Pulmonary artery endothelial cell (primary cell): ENCODE measurements at places on chromosomes 7 and 10. TPM values are rescaled to one million over a fixed set of nuclear protein-coding genes. Genes with fewer than 3 reads are reported as not detected.

Gene PDK4
- total RNA-seq = 5.9 and 13.2 TPM in 2 replicates

Gene WIPF3
- total RNA-seq = not detected in 2 replicates

Gene TMEM213
- not detected in 2 replicates for total RNA-seq

Gene POM121
- total RNA-seq = 5.0 and 5.2 TPM in 2 replicates

Gene OR13A1
- not detected in 2 replicates for total RNA-seq

Gene NKX1-2
- total RNA-seq = not detected in 2 replicates

Gene LRRC4
- total RNA-seq = 0.40 and 0.99 TPM in 2 replicates

Gene OPN1SW
- not detected in 2 replicates for total RNA-seq

Gene RHEB
- 57.8 and 62.0 TPM in 2 replicates for total RNA-seq

Gene PRTFDC1
- total RNA-seq = 6.7 and 22.5 TPM in 2 replicates

Gene RNF32
- total RNA-seq = 0.14 and 0.33 TPM in 2 replicates

Gene PARD3
- total RNA-seq = 34.8 and 54.8 TPM in 2 replicates

Gene CRYGN
- not detected in 2 replicates for total RNA-seq

Gene MYL10
- not detected in 2 replicates for total RNA-seq

- no peak for DNase-seq
Observed at GRCh38 chr10:29703271-29703670, 68.5 kb upstream of the SVIL start.

GRCh38 chr10:117237401-117237991 lies 3.4 kb upstream of the SLC18A2 start:
- DNase-seq = no peak

- DNase-seq = no peak
Observed at GRCh38 chr7:73429622-73430505, 3.7 kb upstream of the FZD9 start.

DNA sequence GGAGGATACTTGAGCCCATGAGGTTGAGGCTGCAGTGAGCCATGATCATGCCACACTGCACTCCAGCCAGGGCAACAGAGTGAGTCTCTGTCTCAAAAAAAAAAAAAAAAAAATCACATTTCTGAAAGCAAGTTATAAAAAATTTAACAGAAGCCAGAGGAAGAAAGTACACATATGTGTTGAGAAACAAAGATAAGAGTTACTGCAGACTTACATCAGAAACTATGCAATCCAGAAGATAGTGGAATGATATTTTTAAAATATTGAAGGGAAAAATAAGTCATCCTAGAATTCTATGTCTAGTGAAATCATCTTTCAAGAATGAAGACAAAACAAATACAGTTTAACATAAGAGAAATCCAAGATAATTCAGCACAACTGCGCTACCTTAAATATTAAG lies 46.9 kb downstream of the ZNF518A start:
- no peak for DNase-seq

DNA sequence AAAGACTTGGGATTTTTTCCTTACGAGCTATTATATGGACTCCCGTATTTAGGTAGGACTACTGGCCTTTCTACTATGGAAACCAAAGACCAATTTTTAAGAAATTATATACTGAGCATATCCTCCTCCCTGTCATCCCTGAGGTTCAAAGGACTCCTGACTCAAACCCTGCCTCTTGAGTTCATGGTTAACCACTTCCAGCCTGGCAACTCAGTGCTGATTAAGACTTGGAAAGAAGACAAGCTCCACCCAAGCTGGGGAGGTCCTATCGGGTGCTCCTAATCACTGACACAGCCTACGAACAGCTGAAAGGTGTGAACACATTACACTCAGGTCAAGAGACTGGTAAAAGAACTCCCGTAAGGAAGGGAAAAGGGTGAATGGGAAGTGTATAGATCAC lies 66.8 kb downstream of the LYZL2 start:
- no peak for DNase-seq

- DNase-seq = no peak
Observed at GRCh38 chr7:108091461-108091831, 38.7 kb downstream of the LAMB4 start.

DNA sequence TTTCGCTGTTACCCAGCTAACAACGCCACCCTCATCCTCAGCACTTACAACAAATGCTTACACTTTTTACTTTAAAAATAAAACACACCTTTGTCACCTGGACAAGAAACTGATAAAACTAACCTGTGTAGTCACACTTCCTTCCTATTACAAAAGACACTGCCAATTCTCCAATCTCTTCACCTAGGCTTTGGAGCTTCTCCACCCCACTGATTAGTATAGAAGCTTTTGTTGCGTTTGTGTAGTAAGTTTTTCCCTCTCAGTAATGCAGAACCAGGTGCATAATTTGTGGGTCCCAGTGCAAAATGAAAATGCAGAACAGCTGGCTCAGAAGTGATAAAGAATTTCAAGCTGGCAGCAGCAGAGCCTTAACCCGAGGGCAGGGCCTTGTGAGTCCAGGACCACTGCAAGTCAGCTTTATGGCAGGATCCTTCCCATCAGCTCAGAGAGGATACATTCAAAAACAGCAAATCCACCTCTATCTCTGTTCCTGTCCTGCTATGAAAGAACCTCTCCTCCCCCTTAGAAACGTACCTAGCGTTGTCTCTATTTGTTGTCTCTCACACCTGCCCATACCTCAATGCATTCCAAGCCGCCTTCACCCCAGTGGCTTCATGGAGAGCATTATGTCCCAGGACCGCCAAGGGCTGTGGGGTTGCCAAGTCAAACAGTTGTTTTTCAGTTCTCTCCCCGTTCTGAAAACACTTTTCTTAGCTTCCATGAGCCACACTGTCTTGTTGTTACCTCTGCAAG lies 40.3 kb upstream of the EGFR start:
- DNase-seq = no peak

GRCh38 chr7:46253520-46253919 lies 332.4 kb upstream of the IGFBP3 start:
- DNase-seq = no peak

- DNase-seq = no peak
Observed at GRCh38 chr10:77637532-77638320, at the start of gene KCNMA1. Gene KCNMA1 (minus strand): TSS chr10:77637808.

- DNase-seq = no peak
Observed at GRCh38 chr10:105509517-105509916, 868.4 kb downstream of the SORCS3 start.

DNA sequence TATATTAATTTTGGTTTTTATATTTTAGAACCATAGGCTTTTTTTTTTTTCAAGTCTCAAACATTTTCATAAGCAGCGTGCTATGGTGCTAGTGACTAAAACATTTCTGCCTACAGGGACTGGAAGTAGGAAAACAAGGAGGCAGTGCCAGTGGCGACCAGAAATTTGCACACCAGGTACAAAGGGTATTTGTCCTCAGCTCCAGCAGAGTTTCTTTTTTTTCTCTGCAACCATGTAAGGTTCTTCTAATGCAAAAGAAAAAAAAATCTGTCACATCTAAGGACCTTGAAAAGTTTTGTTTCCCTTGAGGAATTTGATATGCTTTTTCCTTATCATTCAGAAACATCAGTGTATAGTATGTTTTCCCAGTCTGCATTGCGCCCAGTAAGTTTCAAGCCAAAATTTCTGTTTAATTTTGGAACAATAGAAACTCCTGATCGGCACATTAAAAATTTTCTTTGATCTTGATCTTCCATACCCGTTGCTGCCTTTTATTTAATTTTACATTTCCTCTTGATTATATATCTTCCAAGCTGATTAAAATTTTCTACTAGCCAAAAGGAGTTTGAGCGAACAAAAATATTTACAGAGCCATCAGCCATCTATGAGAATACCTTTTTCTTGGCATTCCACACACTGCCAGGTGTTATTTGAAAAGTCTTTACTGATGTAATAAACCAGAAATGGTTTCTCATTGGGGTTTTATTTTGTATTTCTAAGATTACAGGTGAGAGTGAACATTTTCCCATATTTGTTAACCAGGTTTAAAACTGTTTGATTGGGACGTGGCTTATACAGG lies 956 bp upstream of the KLHDC10 start:
- DNase-seq = no peak

- no peak for DNase-seq
Observed at GRCh38 chr7:27208998-27209397, 9.1 kb upstream of the HOXA13 start.

DNA sequence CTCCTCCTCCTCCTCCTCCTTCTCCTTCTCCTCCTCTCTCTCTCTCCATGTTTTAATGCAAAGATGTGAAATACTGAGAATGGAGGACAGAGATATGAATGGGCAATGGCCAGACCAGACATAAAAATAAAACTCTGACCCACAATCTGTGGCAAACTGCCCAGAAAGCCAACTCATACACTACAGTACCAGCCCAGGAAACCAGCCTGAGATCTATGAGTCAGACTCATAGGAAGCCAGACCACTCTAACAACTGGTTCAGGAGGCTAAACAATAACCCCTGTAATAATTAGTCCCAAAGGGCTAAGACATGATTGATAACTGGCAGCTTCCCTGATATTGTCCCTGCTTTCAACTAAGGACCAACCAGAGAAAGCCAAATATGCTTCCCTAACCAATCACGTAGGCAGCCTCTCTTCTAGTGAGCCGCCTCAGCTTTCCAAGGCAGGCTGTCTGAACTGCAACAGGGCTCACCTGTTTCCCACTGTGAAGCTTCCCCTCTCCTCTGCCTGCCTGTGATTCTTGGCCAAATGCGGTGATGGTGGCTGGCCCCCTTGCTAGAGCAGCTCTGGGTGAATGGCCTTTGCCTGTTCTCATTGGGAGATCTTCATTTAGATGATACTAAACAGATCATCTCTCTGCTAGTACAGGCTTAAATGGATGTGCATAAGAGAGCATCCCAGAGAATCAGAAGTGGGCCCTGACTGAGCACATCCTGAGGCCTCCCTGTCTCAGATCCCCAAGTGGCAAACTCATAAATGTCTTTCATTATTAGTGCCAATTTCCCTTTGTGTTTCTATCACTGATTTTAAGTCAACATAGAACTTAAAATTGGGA lies 817.6 kb downstream of the TNS3 start:
- peak; percentile 96 for DNase-seq

DNA sequence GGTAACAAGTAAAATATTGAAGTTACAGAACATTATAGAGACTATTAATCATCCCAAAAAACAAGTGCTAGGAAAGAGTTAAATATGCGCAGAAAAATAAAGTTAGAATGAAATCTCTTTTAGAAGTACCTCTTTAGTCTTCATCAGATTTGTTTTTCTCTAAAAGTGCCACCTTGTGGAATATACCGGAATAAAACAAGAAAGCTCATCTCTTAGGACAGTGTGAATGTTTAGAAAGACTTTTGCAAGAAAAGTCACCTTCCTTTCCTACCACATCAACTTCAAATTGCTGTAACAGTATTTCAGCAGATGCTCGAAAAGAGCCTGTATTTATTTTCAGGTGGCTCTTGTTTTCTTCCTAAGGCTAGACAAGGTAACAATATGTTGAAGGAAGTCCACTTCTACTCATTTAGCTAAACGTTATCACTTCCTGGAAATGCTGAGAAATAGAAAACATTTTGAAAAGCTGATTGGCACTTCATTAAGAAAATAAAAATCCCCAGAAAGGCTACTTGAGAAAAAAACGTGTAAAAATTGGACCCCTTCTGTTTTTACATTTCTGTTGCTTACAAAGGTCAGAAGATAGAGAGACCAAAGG lies 19.8 kb upstream of the FAM133B start:
- no peak for DNase-seq

DNA sequence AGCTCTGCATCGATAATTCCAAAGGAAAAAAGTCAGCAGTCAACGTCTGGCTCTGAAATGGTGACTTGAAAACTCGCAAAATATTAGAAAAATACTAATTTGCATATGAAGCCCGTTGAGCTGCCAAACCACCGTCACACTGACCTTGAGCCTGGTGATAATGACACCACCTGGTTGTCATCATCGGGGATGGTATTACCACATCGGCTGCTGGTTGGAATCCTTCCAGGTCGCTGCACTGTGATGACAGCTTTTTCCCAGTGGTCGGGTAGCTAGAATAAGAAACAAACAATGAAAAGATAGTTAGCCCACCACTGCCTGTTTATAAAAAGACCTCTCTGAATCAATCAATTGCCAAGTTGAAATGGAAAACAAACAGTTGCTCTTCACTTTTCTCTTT lies 41.6 kb downstream of the LAMB1 start:
- no peak for DNase-seq

DNA sequence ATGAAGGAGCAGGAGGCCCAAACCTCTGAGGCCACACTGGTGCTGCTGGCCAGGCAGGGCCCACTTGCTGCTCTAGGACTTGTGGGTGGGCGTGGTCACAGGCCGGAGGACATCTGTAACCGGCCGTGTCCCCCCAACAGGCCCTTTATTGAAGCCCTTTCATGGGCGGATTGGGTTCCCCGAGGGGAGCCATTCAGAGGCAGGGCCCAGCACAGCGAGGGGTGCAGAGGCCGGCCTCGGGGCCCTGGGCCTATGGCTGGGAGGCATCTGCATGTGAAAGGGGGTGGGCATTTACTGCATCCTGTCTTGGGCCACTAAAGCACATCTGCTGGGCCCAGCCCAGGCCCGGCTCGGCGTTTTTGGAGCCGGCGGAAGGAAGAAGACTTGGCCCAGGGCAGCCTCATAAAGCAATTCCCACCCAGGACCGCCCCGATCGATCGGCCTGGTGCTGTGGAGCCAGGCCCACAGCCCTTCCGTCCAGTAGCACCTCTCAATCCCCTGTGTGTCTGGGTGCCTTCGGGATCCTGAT lies 8.4 kb downstream of the LHPP start:
- no peak for DNase-seq

- no peak for DNase-seq
Observed at GRCh38 chr7:102916881-102917280, 4.1 kb downstream of the LRRC17 start.

DNA sequence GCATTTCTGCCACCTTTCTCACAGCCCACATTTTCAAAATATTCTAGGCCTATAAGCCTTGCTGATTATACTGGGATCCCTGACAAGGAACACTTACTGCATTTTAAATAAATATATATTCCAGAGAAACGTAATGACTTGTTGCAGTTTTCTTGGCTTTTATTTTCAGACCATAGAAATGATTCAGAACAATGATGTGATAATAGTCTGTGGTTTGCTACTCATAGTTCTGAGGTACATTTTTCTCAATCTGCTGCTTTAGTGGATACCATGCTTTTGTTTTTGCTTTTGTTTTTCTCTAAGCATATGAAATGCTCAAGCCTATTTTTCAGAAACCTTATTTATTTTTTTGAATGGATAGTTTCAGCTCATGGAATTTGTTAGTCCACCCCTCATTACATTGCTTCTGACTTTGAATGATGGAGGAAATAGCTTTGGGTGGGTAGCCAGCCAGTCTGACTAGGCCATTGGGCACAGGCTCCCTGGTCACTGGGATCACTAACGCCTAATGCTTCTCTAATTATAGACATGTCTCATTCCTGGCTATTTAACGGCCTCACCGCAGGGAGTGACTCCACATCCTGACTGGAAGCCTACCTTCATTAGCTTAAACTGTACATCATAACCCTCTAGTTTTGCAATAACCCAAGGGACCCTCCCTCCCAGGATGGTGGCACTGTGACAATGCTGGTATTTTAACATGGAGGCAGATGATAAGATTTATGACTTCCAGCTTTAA lies 66.1 kb downstream of the MBL2 start:
- no peak for DNase-seq

- no peak for DNase-seq
Observed at GRCh38 chr7:903921-904755, 27.8 kb downstream of the GET4 start.

GRCh38 chr7:119175911-119176627 lies 951.6 kb downstream of the ANKRD7 start:
- DNase-seq = peak; percentile 7
